ENCODE measurements at places on chromosomes 11 and 22.

GRCh38 chr11:8309311-8309710 lies 45.6 kb upstream of the LMO1 start:
- no peak for DNase-seq

GRCh38 chr11:128949791-128950454 lies 7.3 kb upstream of the TP53AIP1 start:
- DNase-seq, result no peak

DNA sequence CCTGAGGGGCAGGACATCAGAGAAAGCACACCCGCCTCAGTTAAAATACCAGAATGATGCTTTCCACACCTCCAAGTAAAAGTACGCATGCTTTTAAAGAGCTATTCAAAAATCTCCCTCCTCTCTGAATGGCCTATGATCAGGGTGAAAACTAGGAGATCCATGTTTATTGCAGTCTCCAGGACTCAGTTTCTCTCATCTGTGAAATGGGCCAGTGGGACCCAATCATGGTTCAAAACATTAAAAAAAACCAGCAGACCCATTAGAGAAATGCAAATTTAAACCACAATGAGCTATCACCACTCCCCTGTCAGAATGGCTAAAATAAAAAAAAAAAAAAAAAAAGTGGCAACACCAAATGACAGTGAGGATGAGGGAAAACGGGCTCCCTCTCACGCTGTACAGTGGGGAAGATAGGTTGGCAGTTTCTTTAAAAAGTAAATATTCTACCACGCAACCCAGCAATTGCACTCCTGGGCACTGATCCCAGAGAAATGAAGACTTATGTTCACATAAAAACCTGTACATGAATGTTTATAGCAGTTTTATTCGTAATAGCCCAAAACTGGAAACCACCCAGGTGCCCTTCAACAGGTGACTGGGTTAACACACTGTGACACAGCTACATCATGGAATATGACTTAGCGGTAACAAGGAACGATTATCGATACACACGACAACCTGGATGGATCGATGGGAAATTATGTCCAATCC lies 242.7 kb downstream of the MN1 start:
- DNase-seq, result no peak

DNA sequence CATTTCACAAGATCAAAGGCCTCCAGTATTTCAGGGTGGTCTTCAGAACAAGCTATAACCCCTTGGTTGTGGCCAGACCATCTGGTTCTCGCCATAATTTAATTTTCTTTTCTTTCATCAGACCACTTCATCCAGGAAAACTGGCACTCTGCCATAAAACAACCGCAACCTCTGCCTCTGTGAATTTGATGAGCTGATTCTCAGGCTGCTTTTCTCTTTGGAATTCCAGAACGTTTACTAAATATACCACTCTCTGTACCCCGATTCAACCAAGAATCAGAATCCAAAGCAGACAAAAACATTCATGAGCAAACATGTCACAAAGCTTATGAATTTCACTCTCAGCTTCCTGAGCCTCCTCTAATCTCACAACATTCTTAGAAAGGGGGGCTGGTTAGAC lies 331.8 kb upstream of the SYN3 start:
- no peak for DNase-seq

GRCh38 chr11:20707876-20708275 lies 38.5 kb downstream of the NELL1 start:
- no peak for DNase-seq

- DNase-seq, result no peak
These were observed 6.5 kb downstream of the PI4KA start for GRCh38 chr22:20852076-20852475.

GRCh38 chr11:116073854-116074837 lies 569.9 kb upstream of the CADM1 start:
- DNase-seq, result no peak

DNA sequence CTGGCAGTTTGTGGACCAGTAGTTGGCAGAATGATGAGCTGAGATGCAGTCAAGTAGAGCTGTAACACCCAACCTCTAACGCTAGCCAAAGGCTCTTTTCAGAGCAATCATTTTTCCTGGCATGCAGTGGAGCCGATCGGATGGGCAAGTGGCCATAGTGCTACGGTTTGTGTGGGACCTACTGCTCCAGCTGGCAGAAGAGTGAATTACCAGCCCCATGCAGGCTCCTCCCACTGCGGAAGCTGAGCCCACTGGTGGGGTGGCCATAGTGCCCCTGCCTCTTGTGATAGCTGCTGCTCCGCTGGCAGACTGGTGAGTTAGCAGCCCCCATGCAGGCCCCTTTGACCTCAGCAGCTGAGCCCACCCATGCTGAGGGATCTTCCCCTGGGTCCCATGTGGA lies 27.0 kb upstream of the SC5D start:
- no peak for DNase-seq
